CD4-positive, alpha-beta T cell treated with Interferon alpha-2 for 1 hour (primary cell): ENCODE measurements at places on chromosomes 3 and 15.
A peak's percentile ranks its signal among the peaks of the same experiment; 100 is the strongest.

DNA sequence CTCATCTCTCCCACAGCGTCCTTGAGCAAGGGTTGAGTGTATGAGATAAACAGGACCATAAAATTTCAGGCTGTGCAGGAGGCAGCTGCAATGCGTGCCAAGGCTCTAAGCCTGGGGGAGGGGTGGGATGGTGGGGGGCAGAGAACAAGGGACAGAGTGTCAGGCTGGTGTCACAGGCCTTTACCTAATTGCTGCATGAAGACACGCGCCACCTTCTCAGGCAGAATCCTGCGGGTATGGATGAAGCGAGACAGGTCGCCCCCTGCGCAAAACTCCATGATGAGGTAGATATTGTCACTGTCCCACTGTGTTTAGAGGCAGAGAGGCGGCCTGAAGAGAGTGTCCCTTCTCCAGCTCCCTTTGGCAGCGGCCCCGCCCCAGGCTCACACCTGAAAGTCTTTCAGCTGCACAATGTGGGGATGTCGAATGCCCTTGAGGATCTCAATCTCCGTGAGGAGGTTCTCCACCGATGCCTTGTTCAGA lies 1.0 kb downstream of the ULK3 start:
- DNase-seq = no peak

GRCh38 chr3:135125171-135125801 lies 330.2 kb downstream of the EPHB1 start:
- no peak for DNase-seq

DNA sequence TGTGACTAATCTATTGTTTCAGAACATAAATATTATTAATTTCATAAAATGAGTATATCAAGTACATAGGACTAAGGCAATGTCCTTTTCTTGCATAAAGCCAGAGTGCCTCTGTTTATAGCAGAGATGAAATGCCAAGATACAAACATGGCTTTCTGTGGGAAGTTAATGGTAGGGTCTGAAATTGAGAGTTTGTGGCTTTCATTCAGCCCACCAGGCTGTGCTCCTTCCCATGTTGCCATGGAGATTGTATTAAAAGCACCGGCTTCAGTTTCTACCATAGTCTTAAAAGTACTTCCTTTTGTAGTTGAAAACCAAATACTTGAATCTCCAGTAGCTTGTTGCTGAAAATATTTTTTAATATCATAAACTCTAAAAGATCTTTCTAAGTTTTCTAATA lies 114.0 kb downstream of the LRRC28 start:
- no peak for DNase-seq

GRCh38 chr3:148748283-148748682 lies 50.6 kb downstream of the AGTR1 start:
- DNase-seq = no peak

DNA sequence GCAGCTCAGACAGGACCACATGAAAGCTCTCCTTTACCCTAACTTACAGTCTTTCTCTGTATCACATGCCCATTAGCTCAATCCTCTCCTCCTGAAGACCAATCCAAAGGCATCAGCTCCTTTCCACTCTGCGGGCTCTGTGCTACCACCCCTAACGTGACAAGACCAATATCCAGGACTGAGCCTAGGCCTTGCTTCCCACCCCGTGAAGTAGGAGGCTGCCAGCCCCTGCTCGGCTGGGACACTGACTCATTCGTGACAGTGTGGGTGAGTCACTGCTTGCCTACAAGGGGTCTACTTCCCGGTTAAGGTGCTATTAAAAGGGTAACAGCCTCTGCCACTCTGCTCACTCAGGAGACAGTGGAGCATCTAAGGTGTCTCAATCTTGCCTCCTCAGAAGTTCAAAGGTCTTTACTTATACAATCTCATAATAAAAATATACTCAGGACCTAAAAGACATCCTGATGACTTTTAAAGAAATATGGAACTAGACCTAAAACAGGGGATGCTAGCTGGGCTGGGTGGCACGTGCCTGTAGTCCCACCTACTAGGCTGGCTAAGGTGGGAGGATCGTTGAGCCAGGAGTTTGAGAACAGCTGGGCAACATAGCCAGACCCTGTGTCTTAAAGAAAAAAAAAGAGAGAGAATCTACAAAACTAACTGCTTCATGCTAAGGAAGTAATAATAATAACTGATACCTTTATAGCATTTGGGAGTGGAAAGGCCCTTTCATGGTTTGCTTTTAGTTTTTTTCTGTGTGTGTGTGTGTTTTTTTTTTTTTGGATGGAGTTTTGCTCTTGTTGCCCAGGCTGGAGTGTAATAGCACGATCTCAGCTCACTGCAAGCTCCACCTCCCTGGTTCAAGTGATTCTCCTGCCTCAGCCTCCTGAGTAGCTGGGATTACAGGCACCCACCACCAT lies 55.0 kb downstream of the TMEM44 start:
- DNase-seq = peak; percentile 24
